Central memory CD8-positive, alpha-beta T cell (primary cell): ENCODE measurements at places on chromosomes 4 and X.

GRCh38 chr4:93168053-93168452, 660.5 kb upstream of the ATOH1 start:
- DNase-seq, result no peak

DNA sequence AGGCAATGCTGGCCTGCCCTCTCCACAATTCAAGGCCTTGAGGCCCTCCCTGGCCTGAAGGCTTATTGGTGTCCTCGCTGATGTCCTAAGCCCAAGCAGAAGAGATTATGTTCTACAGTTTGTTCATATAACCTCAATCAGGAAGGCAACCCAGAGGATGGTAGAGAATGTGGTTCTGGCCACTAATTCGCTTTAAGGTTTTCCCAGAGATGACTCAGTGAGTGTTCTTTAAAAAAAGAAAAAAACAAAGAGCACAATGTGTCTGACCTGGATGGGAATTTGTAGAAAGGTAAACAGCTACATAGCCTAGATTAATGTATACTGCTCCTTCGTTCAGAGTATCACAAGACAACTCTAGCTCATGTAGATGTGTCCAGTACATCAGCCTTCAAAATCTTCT, 66.0 kb downstream of the MANBA start:
- no peak for DNase-seq

DNA sequence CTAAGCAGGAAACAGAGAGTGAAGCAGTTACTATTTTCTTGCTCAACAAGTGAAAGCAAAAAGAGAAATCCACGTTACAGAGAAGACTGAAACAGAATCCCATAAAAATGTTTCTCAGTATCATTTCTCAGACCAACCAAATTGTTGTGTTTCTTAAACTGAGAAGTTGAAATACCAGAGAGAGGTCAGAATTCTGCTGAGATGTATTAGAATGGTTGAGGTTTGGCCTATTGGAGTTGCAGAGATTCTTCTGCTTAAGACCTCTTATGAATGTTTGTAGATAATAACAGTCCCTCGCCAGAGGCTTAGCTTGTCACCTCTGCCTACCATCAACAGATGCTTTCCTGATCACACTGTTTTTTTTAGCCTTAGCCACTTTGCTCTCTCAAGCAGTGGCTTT, 481.4 kb downstream of the TRIML1 start:
- DNase-seq, result no peak

GRCh38 chr4:2630556-2631273, 94.3 kb downstream of the FAM193A start:
- DNase-seq, result no peak

DNA sequence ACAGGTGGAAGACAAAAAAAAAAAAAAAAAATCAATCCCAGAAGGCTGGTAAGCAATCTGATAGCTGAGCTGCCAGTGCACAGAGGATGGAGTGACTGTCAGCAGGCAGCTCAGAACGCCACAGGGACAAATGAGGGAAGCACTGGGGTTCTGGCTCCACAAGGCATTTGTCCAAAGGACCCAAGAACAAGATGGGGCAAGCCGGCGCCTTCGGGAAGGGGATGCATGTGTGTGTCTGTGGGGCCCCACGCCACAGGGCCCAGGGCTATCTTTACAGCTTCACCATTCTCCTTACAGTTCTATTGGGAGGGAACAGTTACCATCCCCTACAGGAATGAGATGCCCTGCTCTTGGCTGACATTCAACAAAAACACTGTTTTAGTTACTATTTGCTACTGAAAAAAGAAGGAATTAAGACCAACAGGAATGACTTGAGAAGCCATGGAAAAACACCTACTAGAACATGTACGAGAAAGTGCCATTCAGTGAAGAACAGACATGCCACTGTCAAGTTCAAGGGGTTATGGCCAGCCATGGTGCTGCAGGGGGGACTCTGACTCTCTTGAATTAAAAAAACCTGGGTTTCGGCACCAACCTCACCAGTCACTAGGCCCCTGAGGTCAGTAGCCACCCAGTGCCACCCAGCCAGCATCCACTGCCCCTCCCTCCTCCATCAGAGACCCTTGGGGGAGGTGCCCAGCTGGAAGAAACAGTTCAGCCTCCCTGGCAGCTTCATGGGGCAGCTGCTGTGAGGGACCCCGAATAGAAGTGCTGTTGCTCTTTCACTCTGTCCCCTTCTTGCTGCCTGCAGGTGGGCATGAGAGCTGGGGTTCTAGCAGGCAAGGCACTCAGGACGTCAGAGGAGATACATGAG, 18.5 kb downstream of the WDR1 start:
- DNase-seq, result no peak

DNA sequence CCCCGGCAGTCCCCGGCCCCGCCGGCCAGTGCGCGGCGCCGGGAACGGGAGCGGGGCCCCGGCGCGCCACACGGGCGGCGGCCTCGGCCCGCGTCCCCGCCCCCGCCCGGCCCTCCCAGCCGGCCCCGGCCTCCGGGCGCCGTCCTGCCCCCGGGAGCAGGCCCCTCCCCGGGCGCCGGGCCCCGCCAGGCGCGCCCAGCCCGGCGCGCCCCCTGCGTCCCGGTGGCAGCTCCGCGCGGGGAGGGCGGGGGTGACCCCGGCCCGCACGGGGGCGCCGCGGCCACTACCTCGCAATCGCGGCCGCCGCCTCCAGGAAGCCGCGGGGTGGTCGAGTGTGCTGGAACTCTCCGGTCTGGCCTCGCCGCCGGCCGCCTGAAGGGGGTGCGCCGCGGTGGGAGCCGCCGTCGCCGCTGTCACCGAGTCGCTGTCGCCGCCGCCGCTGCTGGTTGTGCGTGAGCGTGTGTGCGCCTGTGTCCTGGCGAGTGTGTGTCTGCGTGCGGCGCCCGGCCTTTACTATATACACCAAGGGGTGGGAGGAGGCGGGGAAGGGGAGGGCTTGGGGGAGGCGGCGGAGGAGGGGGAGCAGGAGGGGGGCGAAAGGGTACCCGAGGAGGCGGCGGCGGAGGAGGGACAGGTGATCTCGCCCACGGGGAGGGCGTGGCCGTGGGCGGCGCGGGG, at the start of gene RAI2:
Gene RAI2, minus strand, starts transcription at position 488 of the 678 bp plus-strand sequence. CDS start 59,288 bp downstream, outside the sequence.
- DNase-seq, result no peak

- DNase-seq, result no peak
Measured at GRCh38 chr4:163623787-163624186, 129.3 kb downstream of the TMA16 start.

DNA sequence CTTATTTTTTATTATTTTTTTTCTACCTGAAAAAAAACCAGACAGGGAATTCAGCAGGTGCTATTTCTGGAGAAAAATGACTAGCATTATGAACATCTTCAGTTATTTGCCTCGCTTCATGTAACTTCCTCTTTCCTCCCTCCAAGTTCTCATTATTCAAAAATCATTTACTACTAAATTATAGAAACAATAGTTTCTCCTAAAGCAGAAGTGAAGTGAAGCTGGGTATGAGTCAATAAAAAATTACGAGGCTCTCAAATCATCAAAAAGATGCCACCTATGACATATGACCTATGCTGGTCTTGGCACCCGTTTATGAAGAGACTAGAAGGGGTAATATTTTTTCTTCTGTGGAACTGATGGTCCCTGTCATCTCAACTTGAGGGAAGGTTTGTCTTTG, 145.0 kb upstream of the AADAT start:
- DNase-seq, result no peak

DNA sequence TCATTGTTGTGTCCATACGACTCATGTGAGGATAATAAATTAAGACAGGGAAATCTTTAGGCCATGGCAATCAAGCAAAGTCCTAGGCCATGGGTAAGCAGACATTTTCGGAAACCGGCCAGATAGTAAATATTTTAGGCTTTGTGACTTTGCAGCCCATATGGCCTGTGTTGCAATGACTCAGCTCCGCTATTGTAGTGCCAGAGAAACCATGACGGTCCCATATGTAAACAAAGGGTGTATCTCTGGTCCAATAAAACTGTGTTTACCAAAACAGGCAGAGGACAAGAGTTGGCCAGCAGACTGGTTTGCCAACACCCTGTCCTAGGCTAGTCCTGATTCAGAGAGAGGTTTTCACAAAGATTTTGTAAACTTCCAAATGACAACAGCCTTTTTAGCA, 5.0 kb downstream of the FAM114A1 start:
- DNase-seq, result no peak

DNA sequence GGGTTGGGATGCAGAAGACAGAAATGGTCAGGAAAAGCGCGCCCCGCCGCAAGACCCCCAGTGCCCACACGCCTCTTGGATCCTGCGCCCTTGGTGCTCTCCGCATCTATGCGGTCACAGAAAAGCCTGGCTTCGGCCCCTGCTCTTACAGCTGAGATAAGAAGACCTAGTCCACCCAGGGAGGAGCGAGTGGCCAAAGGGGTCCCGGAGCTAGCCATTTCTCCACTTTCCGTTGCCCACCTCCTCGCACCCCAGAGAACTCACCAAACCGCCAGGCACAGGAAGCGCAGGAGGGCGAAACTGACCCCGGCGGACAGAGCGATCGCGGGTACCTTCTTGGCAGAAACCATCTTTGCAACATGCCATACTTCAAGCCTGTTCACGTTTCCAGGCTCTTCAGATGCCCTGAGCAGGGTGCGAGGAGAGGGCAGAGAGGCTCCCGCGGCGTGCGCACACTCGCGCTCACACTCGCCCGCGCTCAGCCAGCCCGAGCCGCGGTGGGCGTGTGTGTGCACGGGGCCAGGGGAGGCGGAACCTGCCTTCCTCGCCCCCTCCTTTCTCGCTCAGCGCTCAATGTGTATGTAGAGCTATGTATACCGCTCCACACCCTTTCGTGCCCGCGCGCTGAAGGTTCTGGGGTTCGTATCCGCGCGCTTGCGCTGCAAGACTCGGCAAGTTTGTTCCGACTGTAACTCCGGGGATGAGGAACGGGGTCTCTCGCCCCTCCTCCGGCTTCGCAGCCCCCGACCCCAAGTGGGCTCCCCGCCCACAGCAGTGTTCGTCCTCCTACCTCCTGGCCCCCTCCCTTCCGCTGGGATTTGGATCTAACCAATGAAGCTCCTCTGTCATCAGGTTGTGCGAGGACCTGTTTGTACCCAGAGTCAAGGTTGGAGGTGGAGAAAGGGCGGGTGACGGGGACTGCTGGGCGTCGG, at the start of gene GABRA4:
Gene GABRA4, minus strand, starts transcription at position 507 of the 932 bp plus-strand sequence. Its CDS starts 157 bp downstream, at position 350.
- DNase-seq, result no peak

- no peak for DNase-seq
Measured at GRCh38 chr4:61200187-61200915, at the start of gene ADGRL3. Gene ADGRL3, plus strand, starts transcription at chr4:61200326.

DNA sequence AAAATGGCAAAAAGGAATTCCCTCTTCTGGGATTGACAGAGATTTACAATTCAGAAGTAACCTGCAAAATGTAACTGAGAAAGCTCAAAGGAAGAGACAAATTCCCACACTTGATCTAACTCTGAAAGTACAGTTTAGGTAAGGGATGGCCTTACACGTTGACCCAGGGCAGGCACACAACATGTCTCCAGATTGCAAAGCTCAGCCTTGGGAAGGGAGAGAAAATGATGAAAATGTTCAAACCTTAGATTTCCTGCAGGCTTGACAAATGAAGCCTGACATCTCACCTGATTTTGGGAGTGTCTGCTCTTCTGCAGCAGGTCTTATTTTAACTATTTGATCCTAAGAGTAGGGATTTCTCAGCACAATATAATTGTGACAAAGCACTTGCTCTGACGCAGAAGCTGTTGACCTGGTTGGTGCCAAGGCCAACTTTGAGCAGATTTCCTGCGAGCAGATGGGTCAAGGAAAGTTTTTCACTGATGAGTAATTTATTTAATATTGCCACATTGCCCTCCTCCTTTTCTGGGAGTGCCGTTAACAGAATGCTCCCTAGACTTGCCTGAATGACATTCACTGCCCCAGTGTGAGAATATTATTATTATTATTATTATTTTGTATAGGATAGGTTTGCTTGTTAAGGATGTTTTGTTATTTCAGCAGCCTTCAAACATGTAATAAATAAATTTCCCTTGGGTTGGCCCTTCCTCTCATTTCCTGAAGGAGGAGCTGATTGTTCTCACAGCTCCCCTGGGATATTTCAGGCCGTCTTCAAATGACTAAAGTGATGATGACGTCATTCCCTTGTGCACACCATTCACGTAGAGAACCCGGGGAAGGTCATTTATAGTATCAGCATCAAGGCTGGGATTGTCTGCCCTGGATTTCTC, 157.1 kb downstream of the VEGFC start:
- no peak for DNase-seq

DNA sequence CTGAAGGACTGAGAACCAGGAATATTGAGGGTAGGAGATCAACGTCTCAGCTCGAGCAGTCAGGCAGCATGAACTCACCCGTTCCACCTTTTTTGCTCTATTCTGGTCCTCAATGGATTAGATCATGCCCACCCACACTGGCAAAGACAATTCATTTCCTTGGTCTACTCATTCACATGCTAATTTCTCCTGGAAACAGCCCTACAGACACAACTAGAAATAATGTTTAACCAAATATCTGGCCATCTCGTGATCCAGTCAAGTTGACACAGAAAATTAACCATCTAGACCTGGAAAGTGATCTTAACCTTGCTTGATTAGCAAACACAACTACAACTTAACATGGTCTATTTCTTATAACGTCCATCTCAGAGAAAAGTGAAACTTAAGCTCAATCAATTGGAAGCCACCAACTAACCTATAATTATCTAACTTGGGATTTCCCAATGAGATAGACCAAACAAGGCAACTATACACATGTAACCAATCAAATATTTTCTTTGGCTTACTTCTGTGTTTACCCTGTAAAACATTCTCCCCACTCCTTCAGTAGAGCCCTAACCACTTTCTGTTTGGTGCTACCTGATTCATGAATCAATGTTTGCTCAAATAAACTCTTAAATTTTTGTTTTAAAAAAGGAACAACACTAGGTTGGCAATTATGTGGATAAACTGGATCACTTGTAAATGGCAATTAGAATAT, 69.7 kb upstream of the MAMLD1 start:
- no peak for DNase-seq

DNA sequence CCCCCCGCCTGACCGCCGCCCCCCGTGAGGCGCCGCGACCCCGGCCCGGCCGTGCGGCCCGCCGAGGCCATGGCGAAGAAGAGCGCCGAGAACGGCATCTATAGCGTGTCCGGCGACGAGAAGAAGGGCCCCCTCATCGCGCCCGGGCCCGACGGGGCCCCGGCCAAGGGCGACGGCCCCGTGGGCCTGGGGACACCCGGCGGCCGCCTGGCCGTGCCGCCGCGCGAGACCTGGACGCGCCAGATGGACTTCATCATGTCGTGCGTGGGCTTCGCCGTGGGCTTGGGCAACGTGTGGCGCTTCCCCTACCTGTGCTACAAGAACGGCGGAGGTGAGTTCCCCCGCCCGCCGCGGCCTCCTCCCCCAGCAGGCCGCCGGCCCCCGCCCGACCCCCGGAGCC, 780 bp downstream of the SLC6A8 start:
- no peak for DNase-seq
